ENCODE measurements at places on chromosomes 16 and 17.

GRCh38 chr16:48824271-48824670 is 214.3 kb upstream of the N4BP1 start:
- no peak for DNase-seq

GRCh38 chr16:1743376-1744337 is 27.7 kb downstream of the NME3 start:
- no peak for DNase-seq

- DNase-seq: no peak
These were observed 34.6 kb downstream of the TSC2 start for GRCh38 chr16:2082171-2082982.

GRCh38 chr16:88739139-88739976 is 33.1 kb downstream of the CTU2 start:
- no peak for DNase-seq

DNA sequence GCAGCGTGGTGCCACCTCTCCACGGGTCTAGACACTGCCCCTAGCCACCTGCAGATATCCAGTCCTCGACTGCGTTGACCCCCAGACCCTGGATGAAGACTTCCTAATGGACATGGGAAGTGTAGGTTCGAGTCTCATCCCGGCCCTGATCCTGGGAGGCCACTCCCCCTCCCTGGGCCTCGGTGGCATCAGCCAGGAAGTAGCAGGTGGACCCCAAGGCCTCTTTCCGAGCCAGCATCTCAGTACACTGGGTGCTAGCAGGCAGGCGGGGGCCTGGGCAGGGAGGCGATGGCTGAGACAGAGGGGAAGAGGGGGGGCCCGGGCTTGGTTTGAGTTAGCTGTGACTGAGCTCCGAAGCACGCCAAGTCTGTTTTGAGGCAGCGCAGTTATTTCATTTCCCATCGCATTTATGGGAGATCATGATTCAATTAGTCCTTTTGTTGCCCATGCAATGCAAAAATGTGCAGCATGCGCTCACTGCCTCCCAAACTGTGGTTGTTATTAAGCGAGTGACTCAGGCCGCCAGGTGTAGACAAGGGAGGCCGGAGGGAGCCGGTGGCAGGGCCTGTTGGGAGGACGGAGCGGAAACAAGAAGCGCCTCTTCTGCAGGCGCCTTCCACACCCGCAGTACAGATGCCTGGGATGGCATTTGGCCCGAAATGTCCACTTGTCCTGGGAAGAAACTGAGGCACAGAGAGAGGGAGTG is 25.3 kb upstream of the ZNF469 start:
- no peak for DNase-seq

DNA sequence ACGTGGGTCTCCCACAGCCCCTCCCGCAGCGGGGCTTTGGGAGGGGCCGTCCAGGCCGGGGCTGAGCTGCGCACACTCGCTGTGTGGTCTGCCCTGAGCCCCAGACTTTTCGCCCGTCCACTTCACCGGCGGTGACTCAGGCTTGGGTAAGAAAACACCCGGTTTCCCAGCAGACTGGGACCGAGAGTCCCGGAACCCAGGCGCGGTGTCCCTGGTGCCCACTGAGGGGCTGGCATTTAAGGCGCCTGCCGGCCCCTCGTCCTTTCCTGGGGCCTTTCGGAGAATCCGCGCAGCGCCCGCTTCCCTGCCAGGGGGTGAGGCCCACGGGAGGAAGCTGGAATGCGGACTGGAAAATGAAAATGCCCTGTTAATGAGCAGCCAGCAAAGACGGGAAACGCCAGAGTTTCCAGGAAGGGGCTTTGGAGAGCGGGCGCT is 100.3 kb downstream of the C16orf95 start:
- no peak for DNase-seq

GRCh38 chr17:58538811-58539409 is 24.5 kb upstream of the MTMR4 start:
- DNase-seq: no peak

- DNase-seq: no peak
These were observed 430.4 kb downstream of the HAPSTR1 start for GRCh38 chr16:9521749-9522370.

- no peak for DNase-seq
These were observed 37.8 kb downstream of the SEC14L1 start for GRCh38 chr17:77178563-77178962.

GRCh38 chr17:57016764-57017116 is 38.8 kb downstream of the SCPEP1 start:
- DNase-seq: no peak

DNA sequence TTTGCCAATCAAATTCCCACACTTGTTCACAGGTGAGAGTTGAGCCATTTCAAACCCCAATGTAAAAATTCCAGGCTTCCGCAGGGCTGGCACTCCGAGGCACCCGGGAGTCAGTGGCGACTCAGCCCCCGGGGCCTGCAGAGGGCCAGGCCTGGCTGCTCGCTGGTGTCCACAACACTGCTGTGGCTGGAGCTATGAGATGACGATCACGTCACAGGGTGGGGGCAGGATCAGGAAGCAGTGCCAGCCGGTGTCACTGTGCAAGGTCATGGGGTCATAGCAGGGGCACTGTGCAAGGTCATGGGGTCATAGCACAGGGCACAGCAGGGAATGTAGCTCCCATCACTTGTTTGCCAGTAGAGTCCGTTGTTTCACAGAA is 7.8 kb downstream of the VPS4A start:
- DNase-seq: no peak

DNA sequence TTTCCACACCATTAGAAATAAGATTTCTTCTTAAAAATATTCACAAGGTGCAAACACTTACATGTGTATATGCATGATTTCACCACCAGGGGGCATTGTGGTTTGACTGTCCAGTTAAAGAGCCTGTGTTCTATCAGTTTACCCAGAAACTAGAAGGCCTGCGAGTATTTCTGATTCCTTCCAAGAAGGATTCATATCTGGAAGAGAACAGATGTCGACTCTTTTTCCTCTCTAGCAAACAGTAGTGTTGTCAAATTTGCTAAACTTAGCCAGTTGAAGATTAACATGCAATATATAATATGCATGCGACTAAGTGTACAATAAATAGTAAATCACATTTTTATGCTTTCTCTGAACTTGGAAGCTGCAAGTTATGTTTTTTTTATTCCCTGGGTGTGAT is 404.1 kb downstream of the WWOX start:
- DNase-seq: peak; percentile 31

- no peak for DNase-seq
These were observed 18.5 kb upstream of the CPD start for GRCh38 chr17:30360086-30360808.

- no peak for DNase-seq
These were observed 187.2 kb downstream of the CDK5R1 start for GRCh38 chr17:32673964-32674363.

GRCh38 chr17:81508639-81509206 is 3.9 kb downstream of the ACTG1 start:
- no peak for DNase-seq

DNA sequence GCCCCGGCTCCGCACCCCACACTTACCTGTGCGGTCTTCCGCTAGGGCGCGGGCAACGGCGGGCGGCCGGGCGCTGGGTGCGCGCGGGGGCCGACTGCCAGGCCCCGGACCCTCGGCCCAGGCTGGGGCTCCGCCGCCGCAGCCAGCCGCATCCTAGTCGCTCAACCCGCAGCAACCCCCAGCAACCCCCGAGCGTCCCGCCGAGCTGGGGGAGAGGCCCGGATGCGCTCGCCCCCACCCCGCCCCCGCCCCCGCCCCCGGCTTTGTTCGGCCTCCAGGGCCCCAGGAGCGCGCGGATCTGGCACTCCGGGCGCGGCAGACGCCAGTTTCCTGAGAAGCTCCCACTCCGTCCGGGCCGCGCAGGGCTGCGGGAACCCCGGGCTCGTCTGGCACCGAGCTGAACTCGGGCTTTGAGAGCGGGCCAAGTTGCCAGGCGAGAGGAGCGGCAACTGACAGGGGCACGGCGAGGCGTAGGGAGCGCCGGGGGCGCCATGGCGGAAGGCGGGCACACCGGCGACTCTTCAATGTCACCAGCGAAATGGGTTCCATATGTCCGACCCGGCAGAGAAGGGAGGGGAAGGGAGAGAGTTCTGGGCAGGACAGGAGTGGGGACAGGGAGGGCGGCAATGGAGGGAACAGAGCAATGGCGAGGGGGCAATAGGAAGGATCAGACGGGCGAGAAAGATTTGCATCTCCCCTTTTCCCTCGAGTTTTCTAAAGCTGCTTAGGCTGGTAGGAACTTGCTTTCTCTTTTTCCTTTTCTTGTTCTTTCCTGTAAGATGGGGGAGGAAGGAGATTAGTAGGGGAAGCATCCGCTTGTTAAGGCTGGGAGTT is 13.7 kb downstream of the HOXB4 start:
- DNase-seq: peak; percentile 24

DNA sequence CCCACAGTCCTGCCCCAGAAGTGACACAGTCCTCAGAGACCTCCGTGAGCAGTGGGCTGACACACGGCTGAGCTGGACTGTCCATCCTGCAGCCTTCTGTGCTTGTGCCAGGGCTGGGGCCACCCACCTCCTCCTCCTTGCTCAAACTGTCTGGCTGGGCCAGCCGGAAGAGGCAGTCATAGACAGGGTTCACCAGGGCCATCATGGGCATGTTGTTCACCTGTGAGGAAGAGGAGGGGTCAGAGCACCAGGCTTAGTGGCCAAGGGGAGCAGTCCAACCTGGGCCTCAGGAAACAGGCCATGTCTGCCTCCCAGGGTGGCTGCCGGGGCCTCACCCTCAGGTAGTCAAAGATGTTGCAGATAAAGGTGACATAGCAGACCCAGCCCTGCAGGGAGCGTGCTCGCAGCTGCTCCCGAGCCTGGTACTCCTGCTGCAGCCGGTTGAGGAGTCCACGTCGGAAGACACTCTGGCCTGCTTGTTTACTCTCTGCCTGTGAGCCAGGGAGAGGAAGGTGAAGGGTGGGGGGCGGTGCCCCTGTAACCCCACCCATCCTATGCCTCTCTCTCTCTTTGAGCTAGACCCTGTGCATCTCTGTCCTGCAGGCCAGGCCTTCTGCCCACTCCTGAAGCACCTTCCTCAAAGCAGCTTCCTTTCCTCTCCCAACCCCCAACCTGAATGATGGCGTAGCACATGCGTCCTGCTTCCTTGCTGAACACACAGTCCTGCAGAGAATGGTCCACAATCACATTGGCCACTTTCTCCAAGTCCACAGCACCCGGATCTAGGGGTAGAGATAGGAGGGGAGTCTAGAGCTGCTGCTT is 3.4 kb downstream of the MIF4GD start:
- DNase-seq: peak; percentile 8

Data from NCI-H1105 treated with DMSO at 0.1 percent for 48 hours (cell line).